ENCODE measurements at places on chromosomes 1 and 21.

- no peak for DNase-seq
Observed at GRCh38 chr1:84282780-84283333, 18.7 kb upstream of the SAMD13 start.

GRCh38 chr1:182087304-182087703 is 25.8 kb upstream of the ZNF648 start:
- no peak for DNase-seq

- no peak for DNase-seq
Observed at GRCh38 chr1:192147696-192148095, 10.6 kb upstream of the RGS18 start.

DNA sequence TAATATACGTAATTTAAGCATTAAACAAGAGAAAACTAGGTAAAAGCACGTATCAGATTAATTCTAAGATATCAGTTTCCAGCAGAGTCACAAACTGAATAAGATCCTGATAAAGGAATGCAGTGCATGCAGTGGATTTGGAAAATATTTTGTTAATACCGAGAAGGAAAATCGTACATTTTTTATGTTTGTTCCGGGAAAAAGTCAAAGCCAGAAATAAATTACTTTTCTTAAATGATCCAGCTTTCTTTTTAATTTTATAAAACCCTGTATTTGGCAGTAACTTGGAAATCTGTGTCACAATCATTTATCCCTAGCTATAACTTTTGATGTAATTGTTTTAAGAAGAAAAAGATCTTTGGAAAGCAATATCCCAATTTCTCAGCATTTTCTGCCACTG is 955 bp downstream of the PALMD start:
- DNase-seq = no peak

GRCh38 chr1:184822267-184822666 is 67.6 kb upstream of the EDEM3 start:
- no peak for DNase-seq

DNA sequence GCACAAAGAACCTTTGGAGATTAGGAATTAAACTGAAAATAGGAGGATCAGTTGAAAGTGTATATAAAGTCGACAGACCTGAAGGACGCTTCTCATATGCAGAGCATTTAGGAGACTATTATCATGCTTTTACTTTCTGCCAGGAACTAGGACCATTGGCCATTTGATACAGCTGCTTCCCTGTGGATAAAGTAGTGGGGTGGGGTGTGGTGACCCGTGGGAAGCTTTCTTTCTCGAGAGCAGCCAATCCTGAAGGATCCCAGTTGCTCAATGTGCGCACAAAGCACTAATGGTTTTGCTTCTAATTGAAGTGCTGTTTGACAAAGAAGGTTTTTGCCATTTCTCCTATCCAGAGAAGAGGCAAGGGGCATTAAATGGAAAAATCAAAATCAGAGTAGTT is 14.9 kb upstream of the CD55 start:
- no peak for DNase-seq

- no peak for DNase-seq
Observed at GRCh38 chr21:37415939-37416338, 49.4 kb downstream of the DYRK1A start.

DNA sequence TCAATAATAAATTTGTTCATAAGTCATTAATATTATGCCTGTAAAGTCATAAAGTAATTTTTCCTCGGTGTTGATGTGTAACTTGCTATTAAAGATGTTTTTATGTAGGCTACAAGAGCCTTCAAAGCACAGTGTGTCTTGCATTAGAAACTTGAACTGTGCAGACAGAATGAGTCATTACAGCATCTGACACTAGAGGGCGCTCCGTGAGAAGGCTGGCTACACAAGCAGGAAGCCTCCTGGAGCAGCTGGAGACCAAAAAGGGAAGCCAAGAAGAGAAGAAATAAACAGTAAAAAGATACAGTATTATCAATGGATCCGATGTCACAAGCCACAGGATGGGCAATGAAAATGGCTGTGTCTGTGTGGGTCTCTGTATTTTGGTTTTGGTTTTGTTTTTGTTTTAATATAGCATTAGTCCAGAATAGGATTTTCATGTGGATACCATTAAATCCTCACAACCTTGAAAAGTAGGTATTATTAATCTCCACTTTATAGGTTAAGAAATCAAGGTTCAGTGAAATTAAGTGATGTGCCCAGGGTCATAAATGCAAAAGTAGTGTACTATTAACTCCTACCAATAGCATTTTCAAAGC is 16.1 kb upstream of the LRRC8D start:
- DNase-seq = peak; percentile 77

GRCh38 chr21:42351626-42352440 is 1.0 kb upstream of the TFF2 start:
- no peak for DNase-seq

- peak; percentile 50 for DNase-seq
Observed at GRCh38 chr1:211625040-211625439, 46.1 kb upstream of the SLC30A1 start.

DNA sequence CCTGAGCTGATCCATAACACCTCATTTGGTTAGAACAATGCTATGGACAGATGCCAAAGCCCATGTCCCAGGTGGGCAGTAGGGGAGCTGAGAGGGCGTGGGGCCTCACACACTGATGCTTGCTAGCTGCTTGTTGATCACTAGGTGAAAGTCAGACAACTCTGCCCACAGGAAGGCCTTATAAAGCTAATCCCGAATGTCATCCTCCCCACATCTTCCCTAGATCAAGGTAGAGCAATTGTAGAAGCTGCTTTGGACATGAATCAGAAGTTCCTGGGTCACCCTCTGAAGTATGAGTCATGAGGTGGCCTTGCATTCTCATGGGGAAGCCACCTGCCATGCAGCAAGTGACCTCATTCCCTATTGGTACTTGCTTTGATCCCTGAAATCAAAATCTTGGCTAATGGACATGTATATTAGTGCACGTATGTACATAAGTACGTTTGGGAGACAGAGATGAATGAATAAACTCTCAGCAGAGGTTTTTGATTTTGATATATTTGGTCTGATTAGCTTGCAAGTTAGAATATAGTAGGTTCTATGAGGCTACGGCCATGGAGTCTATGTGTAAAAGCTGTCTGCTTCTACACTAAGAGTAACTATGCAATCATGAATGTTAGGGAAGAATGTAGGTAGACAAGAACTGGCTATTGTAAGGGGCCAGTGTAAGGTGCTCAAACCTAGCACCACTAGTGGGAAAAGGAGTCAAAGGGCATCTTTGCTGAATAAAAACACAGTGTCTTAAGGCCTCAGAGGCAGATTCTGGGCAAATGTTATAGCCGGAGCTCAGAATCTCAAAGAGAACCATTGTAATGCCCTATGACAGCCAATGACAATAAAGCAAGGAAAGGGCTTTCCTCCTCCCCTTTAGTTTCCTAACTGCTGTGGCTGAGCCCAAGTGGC is 52.6 kb downstream of the ABCA4 start:
- DNase-seq = no peak

GRCh38 chr1:151859891-151860293 is 6.4 kb upstream of the THEM5 start:
- no peak for DNase-seq

DNA sequence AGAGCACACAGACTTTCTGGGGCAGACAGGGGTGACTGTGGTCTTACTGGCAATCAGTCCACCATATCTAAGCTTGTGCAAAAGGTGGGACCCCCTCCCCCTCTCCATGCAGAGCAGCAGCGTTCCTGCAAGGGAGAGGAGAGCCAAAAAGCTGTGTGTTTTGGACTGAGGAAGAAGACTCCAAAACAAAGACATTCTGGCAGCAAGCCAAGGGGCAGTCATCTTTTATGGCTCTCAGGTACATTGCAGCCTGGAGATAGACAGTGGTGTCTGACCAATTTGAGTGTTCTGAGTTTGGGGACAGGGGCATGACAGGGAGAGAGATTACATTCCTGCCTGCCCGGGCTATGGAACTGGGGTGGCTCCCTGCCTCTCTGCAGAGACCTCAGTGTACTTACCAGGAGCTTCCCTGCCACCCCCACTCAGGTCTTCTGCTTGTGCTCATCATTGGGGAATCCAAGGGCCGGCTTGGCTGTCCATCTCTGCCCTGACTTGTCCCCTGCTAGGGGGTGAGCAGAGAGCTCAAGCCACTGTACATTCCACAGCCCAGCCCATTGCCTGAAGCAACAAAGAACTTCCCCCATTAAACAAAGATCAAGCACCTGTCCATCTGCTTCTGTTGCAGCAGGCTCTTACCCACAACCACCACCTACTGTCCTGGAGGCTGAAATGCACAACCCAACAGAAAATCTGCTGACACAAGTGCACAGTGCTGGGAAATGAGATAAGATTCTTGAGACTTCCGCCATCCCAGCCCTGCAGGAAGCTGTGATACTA is 131.1 kb downstream of the EVI5 start:
- no peak for DNase-seq

DNA sequence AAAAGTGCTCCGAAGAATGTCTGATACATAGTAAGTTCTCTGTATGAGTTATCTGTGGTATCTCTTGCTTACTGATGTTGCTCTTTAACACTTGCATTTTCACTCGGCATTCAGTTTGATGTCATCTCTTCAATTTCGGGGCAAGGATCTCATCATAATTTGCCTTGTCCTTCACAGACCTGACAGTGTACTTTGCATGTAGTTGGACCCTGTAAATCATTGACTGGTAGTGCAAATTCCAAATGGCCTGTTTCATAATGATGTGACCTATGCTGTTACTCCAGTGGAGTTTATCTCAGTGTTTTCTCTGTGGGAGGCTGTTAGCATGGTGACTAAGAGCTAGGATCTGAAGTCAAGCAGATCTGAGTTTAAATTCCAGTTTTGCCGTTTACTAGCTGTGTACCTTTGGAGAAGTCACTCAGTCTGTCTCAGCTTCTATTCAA is 34.2 kb upstream of the ABCD3 start:
- no peak for DNase-seq

DNA sequence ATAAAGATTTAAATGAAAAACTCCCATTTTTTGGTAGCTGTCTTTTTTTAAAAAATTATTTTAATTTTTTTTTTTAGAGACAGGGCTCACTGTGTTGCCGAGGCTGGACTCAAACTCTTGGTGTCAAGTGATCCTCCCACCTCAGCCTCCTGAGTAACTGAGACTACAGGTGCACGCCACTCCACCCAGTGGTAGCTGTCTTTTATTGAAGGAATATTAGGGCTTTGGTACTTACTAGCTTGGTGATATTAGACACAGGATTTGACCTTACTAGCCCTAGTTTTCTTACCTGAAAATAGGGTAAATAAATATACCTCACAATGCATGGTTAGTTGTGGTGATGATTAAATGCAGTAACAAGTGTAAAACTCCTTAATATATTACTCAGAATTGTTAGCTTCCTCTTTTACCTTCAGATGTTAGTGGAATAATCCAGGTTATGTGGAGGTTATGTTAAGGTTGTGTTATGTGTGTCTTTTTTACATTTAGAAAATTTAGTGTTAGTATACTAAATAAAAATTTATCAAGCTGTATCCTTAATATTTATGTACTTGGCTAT is 66.8 kb downstream of the PHACTR4 start:
- DNase-seq = no peak

DNA sequence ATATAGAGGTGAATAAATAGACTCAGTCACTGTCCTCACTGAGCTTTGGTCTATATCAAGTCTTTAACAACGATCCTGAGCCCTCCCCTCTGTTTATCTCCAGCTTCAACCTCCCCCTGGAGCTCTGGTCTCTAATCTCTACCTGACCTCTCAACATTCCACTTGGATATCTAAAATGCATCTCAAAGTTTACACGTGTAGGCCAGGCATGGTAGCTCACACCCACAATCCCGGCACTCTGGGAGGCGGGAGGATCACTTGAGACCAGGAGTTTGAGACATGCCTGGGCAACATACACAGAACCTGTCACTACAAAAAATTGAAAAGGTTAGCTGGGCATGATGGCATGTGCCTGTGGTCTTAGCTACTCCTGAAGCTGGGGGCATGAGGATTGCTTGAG is 53.4 kb downstream of the GADD45A start:
- no peak for DNase-seq

DNA sequence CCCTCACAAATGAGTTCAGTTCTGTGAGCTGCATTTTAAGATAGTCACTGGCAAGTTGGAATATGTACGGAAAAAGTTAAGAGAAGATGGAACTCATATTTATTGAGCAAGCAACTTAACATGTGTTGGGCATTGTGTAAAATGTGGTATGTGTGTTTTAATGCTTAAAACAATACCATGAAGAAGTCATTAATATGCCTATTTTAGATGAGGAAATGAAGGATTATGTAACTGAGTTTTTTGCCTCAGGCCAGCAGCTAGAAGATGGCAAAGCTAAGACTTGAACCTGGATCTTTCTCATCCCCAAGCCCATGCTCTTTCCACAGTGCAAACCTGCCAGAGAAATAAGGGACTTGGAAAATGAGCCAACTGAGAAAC is 48.9 kb downstream of the SPATA46 start:
- no peak for DNase-seq

DNA sequence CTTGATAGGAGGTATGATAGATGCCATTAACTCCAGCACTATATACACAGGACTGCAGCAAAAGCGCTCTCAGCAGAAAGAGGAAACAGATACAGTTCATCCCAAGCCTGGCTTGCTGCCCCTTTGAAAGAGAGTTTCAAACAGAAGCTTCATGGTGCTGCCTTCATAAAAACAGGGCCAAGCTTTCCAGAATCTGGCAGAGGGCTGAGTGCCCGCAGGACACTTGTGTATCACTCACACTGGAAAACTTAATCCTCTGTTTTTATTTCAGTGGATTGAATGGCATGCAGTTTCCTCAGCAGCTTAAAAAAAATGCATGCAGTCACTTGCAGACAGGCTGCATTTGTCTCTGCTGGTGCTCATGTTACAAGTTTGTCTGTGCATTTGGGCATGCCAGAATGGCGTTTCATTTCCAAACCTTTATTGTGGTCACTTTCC is 40.4 kb downstream of the KCNJ15 start:
- DNase-seq = no peak

DNA sequence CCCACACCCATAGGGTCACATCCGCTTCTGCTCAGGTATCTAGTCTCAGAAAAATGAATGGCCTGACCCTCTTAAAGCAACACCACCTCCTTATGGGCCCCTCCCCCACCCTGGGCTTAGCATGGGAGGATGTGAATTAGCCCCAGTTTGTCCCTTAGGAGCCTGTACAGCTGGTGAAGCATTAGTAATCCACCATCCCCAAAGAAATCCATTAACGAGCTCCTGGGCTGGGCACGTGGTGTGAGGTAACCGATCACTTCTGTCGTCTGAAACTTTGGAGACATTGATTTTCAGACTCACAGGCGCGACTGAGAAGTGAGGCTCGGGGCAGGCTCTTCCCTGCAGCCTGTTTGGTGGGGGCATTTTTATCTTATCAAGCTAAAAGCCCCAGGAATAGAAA is 10.5 kb downstream of the RASSF5 start:
- DNase-seq = peak; percentile 18

GRCh38 chr21:17352996-17353655 is 159.7 kb upstream of the CXADR start:
- DNase-seq = no peak
